ENCODE measurements at places on chromosomes 1 and 21.

DNA sequence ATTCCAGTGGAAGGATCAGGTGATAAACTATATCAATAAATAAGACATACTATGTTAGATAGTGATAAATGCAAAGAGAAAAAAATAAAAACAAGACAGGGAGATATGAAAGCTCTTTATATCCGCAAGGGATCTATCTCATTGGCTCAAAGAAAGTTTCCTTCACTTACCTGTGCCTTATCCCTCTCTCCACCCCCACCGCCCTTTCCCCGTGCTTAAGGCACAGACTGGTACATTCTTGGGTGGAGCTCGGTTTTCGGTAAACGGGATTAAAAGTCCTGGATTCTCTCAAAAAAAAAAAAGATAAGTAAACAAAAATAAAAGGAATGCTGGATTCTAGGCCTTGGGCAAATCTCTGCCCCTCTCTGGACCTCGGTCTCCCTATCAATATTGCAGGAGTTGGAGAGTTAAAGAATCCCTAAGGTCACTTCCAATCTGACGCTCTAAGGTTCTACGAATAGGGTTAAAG lies 593 bp upstream of the DNAJC16 start:
- no peak for DNase-seq

DNA sequence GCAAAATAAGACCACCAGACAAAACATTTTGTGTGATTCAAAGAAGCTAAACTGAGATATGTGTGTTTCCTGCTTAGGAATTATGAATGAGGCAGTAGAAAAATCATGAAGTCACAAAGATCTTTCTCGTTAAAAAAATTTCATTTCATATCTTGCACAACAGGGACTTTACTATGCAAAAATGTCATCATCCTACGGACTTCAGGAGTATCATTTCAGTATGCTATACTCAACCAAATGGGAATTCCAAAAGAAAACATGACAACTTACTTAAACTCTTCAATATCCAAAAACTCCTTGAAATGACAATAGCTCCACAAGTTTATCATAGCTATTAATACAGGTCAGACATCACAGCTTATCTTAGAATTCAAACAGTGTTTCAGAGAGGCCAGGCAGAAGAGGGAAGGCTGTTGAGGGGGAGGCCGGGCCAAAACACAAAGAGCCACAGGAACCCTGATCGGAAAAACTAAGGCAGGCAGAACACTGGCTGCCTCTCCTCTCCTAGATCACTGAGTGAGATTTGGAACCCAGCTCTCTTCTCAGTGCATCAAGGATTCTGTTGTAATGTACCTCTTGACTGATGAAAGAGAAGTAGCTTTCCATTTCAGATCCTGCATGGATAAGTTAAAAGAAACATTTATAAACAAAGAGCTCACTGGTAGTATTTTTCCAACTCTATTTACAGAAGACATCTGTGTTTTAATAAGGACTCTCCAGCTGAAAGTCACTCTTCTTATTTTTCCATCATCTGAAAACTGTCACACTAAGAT lies 66.9 kb downstream of the TESK2 start:
- DNase-seq: no peak

GRCh38 chr1:47711848-47712492 lies 274.1 kb downstream of the FOXD2 start:
- no peak for DNase-seq

- no peak for DNase-seq
Observed at GRCh38 chr1:212433577-212434462, 1.1 kb downstream of the NENF start.

DNA sequence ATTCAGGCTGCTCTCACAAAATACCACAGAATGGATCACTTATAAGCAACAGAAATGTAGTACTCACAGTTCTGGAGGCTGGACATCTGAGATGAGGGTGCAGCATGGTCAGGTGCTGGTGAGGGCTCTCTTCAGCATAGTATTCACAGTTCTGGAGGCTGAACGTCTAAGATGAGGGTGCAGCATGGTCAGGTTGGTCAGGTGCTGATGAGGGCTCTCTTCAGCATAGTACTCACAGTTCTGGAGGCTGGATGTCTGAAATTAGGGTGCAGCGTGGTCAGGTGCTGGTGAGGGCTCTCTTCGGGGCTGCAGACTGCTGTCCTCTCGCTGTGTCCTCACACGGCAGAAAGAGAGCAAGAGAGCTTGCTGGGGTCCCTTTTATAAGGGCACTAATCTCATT lies 17.1 kb downstream of the PDZK1IP1 start:
- DNase-seq: no peak

DNA sequence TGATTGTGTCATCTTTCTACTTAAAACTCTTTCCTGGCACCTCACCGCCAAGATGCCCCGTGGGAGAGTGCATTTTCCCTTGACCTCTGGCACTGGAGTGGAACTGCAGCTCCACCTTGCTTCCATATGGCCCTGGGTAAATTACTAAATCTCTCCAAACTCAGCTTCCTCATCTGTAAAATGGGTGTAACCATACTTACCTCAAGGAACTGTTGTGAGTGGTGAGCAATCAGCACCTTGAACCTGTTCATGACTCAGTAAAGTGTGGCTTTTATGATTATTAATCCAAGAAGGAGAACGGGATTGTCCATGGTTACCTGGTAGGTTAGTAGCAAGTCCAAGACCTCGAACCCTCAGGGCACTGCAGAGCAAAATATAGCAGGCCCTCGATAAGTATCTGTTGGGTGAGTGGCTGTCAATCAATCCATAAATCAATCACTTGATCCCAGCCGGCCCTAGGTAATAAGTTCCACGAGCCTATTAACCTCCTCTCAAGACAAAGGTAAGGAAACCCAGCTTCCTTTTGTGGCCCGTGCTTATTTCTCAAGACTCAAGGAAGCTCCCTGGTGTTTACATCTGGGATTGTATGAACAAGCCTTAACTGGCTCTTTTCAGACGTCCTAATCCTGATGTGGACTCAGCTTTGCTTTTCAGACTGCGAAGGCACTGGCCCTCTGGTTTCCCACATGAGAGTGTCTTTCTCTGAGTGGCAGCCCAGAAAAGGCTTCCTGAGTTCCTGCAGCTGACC lies 114.0 kb upstream of the GJB5 start:
- no peak for DNase-seq

DNA sequence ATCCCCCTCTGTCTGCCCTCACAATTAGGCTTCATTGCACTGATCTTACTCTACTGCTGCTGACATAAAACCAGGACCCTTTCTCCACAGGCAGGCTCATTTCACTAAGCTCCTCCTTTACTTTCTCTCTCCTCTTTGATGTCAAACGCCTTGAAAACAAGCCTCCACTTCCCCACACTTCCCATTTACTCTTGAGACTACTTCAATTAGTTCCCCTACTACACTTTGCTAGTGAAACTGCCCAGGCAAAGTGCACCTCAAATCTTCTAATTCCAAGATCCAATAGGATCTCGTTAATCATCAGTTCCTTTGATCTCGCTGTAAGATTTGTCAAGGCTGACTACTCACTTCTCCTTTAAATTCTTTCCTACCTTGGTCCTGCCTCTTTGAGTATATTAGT lies 5.9 kb upstream of the CDC20 start:
- DNase-seq: no peak

DNA sequence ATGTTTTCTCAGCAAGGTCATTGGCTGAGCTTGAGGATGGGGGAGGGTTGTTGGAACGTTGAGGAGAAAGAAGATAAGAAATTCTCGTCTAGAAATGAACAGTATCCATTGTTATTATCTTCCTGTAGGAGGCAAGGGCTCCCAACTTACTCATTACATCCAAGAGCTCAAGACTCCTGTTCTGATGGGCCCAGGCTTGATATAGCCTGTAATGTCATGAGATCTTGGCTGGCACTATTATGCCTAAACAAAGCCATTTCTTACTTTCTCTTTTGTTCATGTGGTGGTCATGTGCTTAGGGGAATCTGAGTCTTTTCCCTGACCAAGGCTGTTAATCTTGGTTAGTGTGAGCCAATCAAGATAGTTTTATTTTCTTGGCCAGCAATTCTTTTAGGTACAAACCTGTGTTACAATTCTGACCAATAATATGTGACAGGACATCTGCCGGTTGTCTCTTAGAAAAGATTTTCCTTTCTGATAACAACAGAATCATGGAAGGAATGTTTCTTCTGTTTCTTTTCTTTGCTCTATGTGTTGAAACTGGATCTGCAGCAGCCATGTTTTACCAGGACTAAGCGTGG lies 15.2 kb upstream of the IGSF3 start:
- no peak for DNase-seq

DNA sequence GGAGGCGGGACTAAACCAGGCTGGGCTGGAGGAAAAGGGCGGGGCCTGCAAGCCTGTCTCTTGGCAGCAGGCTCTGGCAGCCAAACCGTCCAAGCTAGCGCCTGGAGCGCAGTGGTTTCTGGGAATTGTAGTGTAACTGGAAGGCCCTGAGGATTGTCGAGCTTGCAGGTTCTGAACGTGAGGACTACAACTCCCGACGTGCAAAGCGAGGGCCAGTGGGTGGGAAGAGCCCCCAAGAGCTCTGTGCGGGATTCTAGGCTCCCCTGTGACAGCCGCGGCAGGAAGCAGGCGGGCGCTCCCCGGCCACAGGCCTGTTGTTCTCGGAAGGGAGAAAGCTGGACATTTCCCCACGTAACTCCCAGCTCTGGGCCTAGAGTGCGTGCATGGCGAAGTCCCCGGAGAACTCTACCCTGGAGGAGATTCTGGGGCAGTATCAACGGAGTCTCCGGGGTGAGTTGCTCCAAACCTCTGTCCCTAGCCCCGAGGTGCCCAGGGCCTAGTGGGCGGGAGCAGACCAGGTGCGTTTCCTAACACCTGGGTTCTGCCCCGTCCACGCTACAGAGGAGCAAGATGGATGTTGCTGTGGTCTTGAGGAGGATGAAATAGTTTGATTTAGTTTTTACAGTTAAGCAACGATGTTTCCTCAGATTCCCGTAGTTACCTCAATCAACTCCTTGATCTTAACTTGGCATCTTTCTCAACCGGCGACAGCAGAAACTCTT lies at the start of gene SDCCAG8:
TSS of gene SDCCAG8 (plus strand) at position 251 of the 722 bp plus-strand sequence. CDS start at position 384, 133 bp downstream.
- peak; percentile 100 for DNase-seq

GRCh38 chr1:84505493-84506001 lies 639 bp upstream of the SPATA1 start:
- no peak for DNase-seq

DNA sequence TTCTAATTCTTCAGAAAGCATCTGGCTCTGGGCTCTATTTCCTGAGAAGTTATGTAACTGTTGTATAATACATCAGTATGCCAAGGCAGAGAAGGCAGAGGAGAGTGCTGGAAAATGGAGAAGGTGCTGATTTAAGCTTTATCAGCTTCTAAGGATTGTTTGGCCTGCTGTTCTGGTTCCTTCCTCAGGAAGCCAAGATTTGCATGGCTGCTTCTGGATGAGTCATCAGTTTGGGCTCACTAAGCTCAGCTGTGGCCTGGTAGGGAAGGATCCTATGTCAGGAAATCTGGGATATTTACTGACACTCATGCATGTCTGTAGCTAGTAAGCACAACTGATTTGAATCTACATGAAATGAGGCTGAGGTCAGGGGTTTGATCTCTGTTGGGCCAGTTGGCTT lies 73.2 kb upstream of the ADGRL4 start:
- DNase-seq: no peak

GRCh38 chr21:31558189-31558961 lies 101.1 kb upstream of the SOD1 start:
- no peak for DNase-seq

GRCh38 chr1:15027515-15027986 lies 126.0 kb upstream of the TMEM51 start:
- DNase-seq: no peak

DNA sequence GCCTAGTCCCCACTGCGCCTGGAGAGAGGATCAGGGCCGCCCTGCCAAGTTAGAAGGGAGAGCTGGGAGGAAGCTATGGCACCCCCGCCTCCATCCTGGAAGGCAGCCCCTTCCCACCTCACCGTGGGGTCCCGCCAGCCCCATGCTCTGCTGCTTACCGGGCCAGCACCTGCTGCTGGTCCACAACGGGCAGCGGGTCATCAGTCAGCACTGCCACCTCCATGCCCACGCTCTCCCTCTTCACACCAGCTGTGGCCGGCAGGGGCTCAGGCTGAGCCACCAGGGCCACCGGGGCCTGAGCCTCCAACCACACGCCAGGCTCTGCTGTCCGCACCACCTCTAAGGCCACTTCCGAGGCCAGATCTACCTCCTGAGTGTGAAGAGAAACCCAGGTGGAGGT lies 23.5 kb upstream of the DDOST start:
- no peak for DNase-seq

DNA sequence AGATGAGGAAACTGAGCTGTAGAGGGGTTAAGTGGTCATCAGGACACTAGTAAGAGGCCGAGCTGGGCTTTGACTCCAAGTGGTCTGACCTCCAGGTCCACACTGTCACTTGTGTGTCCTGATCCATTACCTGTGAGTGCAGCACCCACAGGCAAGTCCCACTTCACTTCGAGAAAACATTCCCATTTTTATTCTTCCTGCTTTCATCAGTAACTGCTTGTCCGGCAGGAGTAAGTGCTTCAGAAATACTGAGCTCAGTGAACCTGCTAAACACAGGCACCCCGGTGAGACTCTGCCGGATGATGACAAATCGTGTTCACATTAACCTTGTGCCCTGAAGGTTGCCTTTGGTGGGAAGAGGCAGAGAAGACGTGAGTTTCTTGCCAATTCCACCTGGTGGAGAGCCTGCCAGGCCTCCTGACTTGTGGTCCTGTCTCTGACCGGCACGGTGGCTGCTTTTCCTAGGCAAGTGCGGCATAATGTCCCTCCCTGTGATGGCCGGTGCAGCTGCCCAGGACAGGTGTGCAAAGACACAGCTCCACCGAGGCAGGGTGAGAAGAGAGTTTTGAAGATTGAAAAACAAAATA lies 29.4 kb downstream of the ZBTB18 start:
- no peak for DNase-seq

GRCh38 chr1:7407980-7408770 lies 362.9 kb upstream of the VAMP3 start:
- no peak for DNase-seq

DNA sequence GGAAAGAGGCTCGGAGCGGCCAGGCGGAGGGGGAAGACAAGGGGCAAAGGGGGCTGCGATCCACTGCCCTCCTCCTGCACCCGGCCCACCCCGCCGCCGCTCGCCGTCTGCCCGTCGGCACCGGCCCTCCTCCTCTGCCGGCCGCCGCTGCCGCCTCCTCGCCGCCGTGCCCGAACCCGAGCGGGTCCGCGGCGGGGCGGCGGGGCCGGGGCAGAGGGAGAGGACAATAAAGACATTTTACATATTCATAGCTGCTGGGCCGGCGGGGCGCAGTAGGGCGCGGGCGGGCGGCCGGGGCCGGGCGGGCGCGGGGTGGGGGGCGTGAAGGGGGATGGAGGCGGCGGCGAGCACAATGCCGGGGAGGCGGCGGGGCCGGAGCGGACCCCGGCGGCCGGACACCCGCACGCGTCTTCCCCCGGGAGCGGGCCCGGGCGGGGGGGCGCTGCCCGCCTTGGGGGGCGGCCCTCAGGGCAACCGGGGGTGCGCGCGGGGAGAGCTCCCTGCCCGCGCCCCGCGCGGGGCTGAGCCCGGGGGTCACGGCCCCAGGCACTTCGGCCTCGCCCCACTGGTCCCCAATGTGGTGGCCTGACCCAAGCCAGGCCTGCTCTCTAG lies 546 bp downstream of the POU2F1 start:
- no peak for DNase-seq

- no peak for DNase-seq
Observed at GRCh38 chr1:168609741-168610510, 33.5 kb downstream of the XCL1 start.

GRCh38 chr1:241074507-241074906 lies 282.5 kb downstream of the RGS7 start:
- DNase-seq: no peak

- DNase-seq: no peak
Observed at GRCh38 chr1:23567996-23568607, 8.8 kb upstream of the ID3 start.

- DNase-seq: no peak
Observed at GRCh38 chr1:30715216-30715615, 8.2 kb downstream of the MATN1 start.

GRCh38 chr1:209839875-209840546 lies 12.2 kb downstream of the UTP25 start:
- no peak for DNase-seq

GRCh38 chr1:33378524-33378923 lies 52.4 kb downstream of the PHC2 start:
- no peak for DNase-seq

Data from urinary bladder (tissue), 4 donors.